ENCODE measurements at places on chromosomes 5 and 9. TPM values are rescaled to one million over a fixed set of nuclear protein-coding genes. Genes with fewer than 3 reads are reported as not detected.

Gene MCIDAS
- not detected for total RNA-seq

Gene ZFP2
- total RNA-seq: not detected

Gene IL5
- total RNA-seq: not detected

Gene MLLT3
- total RNA-seq: 38.4 TPM

Gene TRIM36
- total RNA-seq: not detected

Gene SLC1A3
- 3.4 TPM for total RNA-seq

Gene LMBRD2
- total RNA-seq: 8.2 TPM

Gene NUTM2G
- not detected for total RNA-seq

Gene SEMA5A
- total RNA-seq: 0.28 TPM

GRCh38 chr5:55850839-55851674, at the start of gene IL31RA:
TSS of gene IL31RA (plus strand) at chr5:55851357. CDS start at chr5:55851571, 214 bp downstream.
- H3K4me3 ChIP-seq: no peak within 1 kb of the TSS
- no peaks in the 10 kb centered on the region for H3K4me1 ChIP-seq
- no peaks in the 10 kb centered on the region for H3K36me3 ChIP-seq
- no peak within 1 kb of the TSS for H3K27ac ChIP-seq
- DNase-seq: no peak

- H3K4me3 ChIP-seq: no peak overlapping the region
- DNase-seq: no peak
- H3K36me3 ChIP-seq: no peaks in the 10 kb centered on the region
- no peaks in the 10 kb centered on the region for H3K4me1 ChIP-seq
These were observed 614.7 kb downstream of the PRELID2 start for GRCh38 chr5:145220481-145220880.

- no peak overlapping the region for H3K4me3 ChIP-seq
- H3K27ac ChIP-seq: no peak overlapping the region
- H3K4me1 ChIP-seq: no peaks in the 10 kb centered on the region
These were observed 47.1 kb upstream of the CTSL start for GRCh38 chr9:87678650-87679355.

DNA sequence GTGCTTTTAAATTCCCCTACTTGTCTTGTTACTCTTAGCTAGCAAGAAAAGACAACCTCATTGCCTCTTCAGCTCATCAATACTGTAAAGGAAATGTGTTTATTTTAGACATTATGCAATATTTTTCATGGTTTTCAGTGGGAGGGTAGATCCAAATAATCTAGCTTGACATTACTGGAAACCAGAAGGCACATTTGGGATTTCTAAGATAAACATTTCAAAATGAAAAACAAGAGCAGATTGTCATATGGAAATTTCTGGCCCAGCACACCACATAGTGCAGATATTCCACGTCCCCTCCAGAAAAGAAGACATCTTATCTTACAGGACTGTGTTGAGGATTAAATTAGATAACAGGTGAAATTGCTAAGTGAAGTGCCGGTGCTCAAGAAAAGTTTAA, 296.9 kb downstream of the MSX2 start:
- H3K27ac ChIP-seq: no peak overlapping the region
- no peaks in the 10 kb centered on the region for H3K36me3 ChIP-seq
- DNase-seq: no peak

DNA sequence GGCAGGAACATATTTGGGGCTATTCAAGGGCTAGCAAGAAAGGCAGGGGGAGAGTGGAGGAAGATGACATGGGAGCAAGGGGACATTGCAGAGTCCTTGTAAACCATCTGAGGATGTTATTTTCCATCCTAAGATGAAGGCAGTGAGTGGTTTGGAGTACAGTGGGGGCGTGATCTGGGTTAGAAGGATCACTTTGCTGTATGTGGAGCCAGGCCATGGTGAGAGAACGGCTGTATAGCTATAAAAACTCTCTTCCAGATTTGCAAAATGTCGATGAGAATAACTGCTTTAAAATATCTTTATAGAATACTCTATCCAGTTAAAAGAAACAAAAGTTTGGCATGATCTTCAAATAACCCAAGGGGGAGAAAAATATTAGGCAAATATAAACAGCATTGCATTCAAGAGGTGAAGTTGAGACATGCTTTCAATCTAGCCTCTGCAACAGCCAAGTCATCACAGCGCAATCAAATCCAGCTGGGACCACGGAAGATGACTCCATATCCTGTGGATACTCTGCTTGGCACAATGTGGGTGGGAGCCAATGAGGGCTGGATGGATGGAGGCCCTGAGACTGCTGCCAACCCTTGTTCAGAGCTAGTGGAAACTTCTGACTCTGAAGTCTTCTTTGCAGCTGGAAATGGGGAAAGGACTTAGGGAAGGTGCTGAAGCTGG, 111.5 kb upstream of the BASP1 start:
- no peak overlapping the region for H3K4me3 ChIP-seq
- no peak overlapping the region for H3K27ac ChIP-seq
- H3K27me3 ChIP-seq: no peaks in the 10 kb centered on the region
- H3K36me3 ChIP-seq: no peaks in the 10 kb centered on the region

DNA sequence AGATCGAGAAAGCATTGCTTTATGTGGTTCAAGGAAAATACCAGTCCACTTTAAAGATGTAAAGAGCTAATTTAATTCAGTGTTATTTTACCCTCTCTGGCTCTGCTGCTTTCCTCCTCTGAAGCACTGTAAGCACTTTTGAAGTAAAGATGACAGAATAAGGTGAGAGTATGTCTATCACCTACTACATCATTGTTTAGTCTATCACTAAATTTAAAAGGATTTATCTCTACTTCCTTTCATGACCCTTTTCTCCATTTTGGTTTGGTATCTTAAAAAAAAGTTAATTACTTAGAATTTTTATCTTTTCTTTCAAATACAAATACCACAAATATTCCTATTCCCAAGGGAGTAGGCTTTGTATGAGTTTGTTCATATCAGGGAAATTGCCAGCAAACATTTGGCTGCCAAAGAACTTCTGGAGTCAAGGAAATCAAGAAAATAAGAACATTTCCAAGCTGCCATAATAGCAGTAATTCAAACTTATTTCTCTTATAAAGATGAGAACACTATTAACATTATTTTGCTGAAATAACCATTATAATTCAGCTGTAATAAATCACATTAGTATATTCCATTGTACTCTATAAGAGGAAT, 77.8 kb downstream of the SLC38A9 start:
- H3K36me3 ChIP-seq: no peaks in the 10 kb centered on the region
- no peak overlapping the region for H3K27ac ChIP-seq
- no peaks in the 10 kb centered on the region for H3K27me3 ChIP-seq
- no peak overlapping the region for H3K4me3 ChIP-seq
- DNase-seq: no peak
- H3K4me1 ChIP-seq: peaks cover 8% of the 10 kb centered on the region

- peaks cover 2% of the 10 kb centered on the region for H3K27me3 ChIP-seq
- no peak overlapping the region for H3K27ac ChIP-seq
- H3K4me3 ChIP-seq: no peak overlapping the region
- no peak for DNase-seq
These were observed 124.2 kb upstream of the TNPO1 start for GRCh38 chr5:72692231-72692637.

DNA sequence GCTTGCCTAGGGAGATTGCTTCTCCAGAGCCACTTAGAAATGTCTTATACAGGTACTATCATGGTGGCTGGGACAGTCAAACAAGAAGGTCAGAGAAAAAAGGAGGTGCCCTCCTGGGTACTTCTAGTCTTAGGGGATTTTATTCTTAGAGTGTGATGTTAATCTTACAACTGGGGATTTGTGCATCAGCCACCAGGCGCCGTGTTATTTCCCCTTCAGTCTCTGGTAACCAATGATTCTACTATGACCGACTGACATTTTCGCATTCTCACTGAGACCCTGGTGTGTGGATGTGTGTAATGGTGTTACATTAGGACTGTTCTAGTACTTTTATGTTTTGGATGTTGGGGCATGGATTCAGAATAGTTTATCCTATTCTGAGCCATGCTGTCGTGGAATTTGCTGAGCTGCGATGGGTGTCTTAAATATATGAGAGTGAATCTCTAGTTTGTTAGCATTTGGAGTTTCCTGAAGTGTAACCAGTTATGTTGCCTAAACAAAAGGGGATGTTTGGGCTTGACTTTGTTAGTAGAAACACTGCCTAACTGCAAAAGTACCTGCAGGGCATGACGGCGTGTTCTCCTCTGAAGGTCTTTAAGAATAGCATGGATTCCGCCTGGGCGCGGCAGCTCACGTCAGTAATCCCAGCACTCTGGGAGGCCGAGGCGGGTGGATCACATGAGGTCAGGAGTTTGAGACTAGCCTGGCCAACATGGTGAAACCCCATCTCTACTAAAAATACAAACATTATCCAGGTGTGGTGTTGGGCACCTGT, 175.2 kb upstream of the DAP start:
- DNase-seq: no peak

DNA sequence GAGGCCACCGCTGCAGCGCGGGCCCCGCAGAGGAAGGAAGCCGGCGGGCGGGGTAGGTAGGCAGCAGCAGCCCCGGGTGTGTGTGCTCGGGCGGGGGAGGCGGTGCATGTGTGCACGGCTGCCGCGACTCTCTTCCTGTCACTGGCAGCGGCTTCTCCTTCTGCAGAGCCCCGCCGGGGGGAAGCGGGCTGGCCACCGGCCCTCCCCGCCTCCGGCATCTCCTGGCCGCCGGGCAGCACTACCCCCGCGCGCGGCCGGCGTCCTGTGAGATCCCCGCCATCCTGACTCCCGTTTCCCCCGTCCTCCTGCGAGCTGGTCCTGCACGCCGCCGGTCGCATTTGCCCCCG, 315 bp downstream of the PIK3R1 start:
- no peaks in the 10 kb centered on the region for H3K27me3 ChIP-seq
- peaks cover 4% of the 10 kb centered on the region for H3K4me1 ChIP-seq
- H3K4me3 ChIP-seq: peak overlapping the region; percentile 92

- no peak overlapping the region for H3K4me3 ChIP-seq
- no peak overlapping the region for H3K27ac ChIP-seq
- no peaks in the 10 kb centered on the region for H3K36me3 ChIP-seq
- no peaks in the 10 kb centered on the region for H3K4me1 ChIP-seq
- DNase-seq: no peak
These were observed 248.4 kb downstream of the ELAVL2 start for GRCh38 chr9:23577611-23578010.

DNA sequence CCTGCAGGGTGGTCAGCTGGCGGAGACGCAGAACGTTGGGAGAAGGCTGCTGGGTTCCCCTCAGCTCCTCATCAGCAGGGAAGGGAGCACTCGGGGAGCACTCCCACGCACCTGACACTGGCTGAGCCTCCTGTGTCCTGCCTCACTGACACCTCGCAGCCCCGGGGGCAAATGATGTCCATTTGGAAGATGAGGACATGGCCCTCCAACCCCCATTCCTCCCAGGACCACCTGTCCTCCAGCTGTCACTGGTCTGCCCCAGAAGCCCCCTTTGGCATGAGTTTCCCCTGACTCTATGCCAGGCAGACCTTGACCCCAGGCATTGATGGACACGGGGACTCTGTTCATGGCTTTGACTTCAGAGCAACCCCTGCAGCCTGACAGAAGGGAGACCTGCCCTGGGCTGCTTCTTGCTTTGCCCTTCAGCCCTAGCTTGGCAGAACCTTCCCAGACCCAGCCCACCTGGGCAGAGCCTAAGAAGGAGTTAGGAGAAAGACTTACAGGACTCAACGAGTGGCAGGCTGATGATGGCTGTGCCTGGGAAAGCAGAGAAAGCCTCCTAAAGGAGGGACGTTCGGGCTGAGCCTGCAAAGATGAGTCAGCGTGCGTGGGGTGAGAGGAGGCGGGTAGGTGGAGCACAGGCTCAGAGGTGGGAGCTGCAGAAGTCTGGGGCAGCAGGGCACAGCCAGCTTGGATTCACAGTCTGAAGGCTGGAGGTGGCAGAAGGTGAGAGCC, 90.6 kb downstream of the LMX1B start:
- no peak for DNase-seq
- peaks cover 3% of the 10 kb centered on the region for H3K27me3 ChIP-seq
- H3K4me3 ChIP-seq: no peak overlapping the region

DNA sequence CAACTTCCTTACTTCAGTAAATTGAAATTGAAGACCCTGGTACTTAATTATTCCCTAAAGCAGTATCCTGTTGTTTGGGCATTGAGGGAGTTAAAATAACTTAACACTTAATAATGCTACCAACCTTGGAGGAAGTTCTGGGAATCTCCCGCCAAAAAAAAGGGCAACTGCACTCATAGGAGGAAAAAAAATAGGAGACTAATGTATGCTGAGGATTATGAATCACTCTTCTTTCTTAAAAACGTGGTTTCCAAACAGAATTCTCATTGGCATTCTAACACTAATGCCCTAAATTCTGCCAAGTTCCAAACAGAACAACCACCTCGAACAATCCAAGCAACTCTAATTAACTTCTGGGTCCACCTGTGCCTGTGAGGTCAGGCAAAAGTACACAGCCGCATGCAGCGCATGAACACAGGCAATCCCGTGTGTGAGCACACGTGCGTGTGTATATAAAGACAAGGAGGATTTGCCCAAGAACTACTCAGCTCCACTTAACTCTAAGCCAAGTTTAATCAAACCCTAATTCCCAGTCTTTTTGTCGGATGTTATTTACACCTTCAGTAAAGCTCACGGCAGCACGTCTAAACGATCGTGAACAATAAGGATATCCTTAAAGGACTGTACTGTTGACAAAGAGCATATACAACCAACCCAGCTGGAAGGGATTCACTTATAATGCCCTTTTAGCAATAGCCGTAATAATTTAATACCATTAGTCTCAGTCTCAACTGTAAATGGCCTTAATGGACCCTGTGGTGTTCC, 78.4 kb downstream of the EBF1 start:
- H3K4me1 ChIP-seq: peaks cover 5% of the 10 kb centered on the region
- DNase-seq: no peak
- H3K27ac ChIP-seq: no peak overlapping the region
- H3K27me3 ChIP-seq: no peaks in the 10 kb centered on the region
- H3K4me3 ChIP-seq: no peak overlapping the region

DNA sequence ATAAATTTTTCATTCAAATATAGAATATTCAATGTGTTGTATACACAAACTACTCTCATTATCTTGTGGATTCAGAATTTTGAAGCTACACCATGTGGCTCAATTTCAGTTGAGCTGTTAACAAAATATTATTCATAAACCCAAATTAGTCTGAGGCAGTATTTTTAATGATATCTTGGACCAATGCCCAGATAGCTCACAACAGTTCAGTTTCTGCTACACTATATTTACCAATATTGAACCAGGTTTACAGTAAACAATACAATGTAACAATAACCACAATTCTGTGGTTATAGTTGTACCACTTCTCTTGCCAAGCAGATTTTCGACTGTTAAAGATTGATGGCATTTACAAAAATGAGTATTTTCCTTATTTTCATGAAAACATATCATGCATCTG, 99.9 kb downstream of the SSBP2 start:
- no peak overlapping the region for H3K4me3 ChIP-seq
- no peaks in the 10 kb centered on the region for H3K36me3 ChIP-seq
- DNase-seq: no peak
- no peaks in the 10 kb centered on the region for H3K27me3 ChIP-seq
- no peak overlapping the region for H3K27ac ChIP-seq
- no peaks in the 10 kb centered on the region for H3K4me1 ChIP-seq

Data from GM12878 (cell line).